BJ (cell line): ENCODE measurements at places on chromosomes 1 and 21. TPM values are rescaled to one million over a fixed set of nuclear protein-coding genes. Genes with fewer than 3 reads are reported as not detected.

DNA sequence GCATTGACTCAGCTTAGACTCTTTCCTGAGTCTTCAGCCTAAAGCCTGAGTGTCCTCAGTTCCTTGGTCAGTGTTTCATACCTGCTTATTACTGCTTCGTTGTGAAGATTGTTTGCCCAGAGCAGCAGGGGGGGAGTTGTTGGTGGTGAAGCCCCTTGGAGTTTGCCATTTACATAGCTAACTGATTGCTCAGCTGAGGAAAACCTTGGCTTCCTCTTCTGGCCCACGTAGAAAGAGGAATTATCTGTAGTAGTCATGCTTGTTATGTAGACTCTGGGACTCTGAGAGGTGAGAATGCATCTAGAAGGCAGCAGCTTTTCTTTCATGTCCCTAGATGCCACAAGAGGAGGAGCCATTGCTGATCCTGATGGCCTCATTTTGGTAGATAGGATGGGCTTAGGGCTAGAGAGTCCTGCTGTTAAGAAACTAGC, 125.9 kb downstream of the MAST2 start:
- peak; percentile 19 for DNase-seq

The LYST gene
- polyA plus RNA-seq = 7.2 and 9.5 TPM in 2 replicates

The MNDA gene
- polyA plus RNA-seq = not detected in 2 replicates

DNA sequence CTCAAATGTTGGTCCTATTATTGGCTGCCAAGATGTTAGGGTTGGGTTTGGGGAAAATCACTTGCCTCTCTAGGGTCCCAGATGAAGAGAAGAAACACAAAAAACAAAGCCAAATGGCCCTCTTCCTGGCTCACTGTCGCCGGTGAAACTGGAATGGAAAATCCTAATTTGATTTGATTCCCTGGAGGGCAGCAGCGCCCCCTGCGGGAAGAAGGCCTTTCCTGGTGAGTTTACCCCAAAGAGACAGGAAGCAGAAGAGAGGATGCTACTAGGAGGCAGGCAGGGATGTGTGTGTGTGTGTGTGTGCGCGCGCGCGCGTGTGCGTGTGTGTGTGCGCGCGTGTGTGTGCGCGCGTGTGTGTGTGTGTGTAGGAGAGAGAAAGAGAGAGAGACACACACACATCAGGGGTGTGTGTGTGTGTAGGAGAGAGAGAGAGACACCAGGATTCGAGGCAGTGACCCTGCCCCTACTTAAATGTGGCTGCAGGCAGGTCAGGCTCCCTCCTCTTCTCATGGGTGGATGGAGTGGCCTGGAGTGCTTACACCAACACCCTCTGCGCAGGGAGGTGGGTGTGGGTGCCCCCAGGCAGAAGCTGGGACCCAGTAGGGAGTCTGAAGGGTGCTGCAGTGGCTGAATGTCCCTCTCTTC, 3.1 kb upstream of the SELENON start:
- no peak for DNase-seq

The VTCN1 gene
- polyA plus RNA-seq = not detected in 2 replicates

The NR0B2 gene
- polyA plus RNA-seq = not detected in 2 replicates

The TSPAN1 gene
- polyA plus RNA-seq = 0.64 and 1.1 TPM in 2 replicates

- DNase-seq = peak; percentile 16
These were observed 93.4 kb downstream of the ADARB1 start for GRCh38 chr21:45167796-45168222.

DNA sequence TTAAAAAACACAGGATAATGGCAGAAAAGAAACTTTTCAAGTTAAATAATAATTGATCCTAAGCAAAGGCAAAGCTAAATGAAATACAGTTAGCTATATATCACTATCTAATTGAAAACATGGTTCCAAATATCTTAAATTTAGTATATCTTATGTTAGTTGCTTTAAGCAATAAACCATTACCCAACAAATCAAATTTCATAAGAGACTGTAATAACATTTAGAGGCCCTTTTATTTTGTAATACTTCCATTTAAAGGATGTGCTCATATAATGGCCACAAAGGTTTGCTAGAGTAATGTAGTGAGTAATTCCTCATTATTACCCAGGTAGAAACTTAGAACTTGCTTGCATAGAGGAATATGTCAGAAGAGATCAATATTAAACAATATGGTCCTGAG, 32.3 kb downstream of the RPL5 start:
- DNase-seq = no peak

The F5 gene
- polyA plus RNA-seq = not detected in 2 replicates

DNA sequence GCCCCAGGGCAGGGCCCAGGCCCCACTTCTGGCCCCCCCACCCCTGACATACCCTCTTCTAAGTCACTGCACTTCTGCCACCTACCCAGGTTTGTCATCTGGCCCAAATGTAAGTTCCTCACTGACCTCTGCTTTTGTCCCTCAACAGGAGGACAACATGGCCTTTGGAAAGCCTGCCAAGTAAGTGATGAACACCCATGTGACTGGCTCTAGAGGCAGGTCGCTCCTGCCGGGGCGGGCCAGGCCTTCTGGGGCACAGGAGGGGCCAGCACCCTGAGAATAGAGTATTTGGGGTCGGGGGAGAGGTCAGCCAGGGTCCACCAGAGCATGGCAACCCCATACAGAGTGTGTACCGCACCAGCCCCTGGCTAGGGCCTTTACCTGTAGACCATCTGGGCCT, 9.9 kb upstream of the SYTL1 start:
- DNase-seq = no peak

DNA sequence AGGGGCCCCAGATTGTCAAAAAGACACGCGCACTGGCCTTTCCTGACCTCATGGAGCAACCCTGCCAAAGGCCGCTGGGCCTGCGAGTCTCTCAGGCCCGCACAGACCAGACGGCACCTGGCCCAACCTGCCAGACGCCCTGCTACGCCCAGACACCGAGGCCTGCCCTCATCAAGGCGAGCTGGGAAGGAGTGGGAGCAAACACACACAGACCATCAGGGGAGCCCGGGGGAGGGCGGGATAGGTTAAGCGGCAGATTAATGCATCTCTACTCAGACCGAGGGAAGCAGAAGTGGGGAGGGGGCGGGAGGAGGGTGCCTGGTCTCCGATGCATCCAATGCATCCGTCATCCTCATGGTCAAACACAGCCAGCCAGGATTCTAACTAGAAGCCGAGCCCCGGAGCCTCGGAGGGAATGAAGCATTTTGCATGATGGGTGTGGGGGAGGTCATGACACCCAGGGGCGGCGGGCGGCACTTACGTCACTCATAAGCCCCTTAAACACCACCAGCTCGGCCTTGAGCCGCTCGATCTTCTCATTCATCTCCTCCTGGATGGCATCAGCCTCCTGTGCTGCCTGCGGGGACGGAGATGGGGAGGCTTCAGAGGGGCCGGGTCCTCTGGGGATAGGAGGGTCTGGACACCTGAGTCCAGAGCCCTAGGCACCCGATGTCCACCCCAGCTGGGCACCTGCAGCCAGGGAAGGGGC, 17.0 kb upstream of the ALDH4A1 start:
- no peak for DNase-seq

The SEC22B gene
- 27.5 and 55.4 TPM in 2 replicates for polyA plus RNA-seq

DNA sequence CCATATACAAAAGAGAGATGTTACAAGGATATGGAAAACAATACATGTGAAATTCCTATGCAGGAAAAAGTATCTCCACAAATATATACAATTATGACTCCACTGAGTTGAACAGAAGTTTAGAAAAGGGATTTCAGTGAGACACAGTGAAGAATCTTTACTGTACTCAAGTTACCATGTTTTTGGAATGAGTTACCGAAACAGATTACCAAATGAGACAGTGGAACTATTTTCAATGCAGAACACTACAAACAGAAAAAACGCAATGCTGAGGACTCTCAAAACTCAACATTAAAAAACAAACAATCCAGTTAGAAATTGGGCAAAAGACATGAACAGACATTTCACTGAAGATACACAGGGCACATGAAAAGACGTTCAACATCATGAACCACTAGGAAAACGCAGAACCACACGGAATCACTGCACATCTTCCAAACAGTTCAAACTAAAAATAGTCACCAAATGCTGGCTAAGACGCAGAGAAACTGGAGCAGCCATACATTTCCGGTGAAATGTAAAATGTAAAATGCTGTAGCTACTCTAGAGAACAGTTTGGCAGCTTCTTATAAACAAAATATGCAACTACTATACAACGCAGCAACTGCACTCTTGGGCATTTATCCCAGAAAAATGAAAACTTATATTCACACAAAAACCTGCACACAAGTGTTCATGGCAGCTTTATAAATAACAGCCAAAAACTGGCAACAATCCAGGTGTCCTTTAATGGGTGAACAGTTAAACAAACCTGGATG, 118.7 kb downstream of the UBR4 start:
- no peak for DNase-seq

DNA sequence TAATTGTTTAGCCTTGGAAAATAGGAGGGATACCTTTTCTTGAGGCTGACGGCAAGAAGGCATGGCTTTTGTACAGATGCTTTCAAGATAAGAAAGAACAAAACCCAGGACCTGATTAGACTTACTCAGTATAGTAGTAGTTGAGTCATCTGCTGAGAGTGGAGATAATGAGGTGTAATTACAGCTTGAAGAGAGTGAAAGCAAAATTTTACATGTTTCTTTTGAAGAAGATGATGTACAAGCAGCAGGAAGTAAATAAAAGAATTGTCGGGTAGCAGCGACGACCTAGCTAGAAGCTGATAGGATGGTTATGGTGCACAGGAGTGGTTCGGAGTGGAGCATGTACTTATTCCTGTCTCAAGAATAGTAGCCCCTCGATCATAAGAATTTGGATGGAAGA, 6.6 kb downstream of the ANGPTL1 start:
- no peak for DNase-seq

The ACTL8 gene
- polyA plus RNA-seq = 0.07 TPM in 2 replicates

The AUNIP gene
- 1.4 and 2.8 TPM in 2 replicates for polyA plus RNA-seq

The TNFRSF8 gene
- polyA plus RNA-seq = not detected in 2 replicates

- no peak for DNase-seq
These were observed 64.9 kb downstream of the FGGY start for GRCh38 chr1:59361766-59362165.

GRCh38 chr1:69852151-69852550, 284.4 kb downstream of the LRRC7 start:
- no peak for DNase-seq

The DPT gene
- 0.06 and 0.13 TPM in 2 replicates for polyA plus RNA-seq

DNA sequence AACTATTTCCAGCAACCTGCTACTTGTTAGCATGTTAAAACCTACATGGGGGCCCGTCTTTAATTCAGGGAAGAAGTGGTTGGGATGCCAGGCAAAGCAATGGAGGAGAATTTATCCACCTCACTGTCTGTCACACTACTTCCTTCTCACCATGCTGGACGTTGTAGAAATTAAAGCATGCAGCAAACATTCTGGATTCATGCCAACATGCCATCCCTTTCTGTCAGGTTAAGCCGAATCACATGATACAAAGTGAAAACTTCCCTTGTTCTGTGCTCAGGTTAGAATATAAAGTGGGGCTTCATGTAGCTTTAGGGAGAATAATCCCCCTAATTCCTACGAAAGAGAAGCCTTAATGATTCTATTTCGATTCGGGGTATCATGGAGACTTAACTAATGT, 95.5 kb downstream of the ERG start:
- no peak for DNase-seq

DNA sequence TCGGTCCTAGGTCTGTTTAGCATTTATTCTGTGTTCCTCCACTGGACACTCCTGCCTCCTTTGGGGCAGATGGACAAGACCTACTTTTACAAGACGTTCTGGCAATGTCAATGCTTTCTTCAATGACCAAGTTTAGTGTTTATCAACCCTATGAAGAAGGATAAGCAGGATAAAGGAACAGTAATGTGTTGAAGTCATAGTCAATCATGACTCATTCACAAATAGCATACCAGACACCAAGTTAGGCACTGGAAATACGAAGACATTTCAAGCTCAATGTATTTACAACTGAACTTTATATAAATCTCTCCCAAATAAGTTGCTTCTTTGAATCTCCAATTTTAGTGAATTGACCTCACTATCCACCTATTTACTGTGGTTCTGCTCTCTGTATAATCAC, 4.8 kb upstream of the SLC35D1 start:
- no peak for DNase-seq

- no peak for DNase-seq
These were observed 22.5 kb downstream of the MIER1 start for GRCh38 chr1:66947267-66947666.

- no peak for DNase-seq
These were observed 20.5 kb upstream of the ACTL8 start for GRCh38 chr1:17734609-17735008.

DNA sequence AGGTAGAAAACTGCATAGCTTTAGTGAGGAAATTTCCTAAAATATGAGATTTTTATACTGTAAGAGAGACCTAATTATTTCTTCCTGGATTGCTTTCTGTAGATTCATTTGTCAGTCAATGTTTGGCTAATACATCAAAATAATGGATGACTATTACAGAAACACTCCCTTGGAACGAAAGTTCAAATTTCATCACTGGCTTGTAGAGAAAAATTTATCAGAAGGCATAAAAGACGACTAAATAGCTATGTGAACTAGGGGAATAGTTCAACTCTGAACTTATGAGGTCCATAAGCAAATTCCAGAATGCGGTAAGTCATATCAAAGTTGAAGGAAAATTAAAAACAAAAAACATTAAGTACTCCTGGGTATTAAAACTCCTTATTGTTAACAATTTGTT, 36.0 kb downstream of the WNT2B start:
- no peak for DNase-seq

DNA sequence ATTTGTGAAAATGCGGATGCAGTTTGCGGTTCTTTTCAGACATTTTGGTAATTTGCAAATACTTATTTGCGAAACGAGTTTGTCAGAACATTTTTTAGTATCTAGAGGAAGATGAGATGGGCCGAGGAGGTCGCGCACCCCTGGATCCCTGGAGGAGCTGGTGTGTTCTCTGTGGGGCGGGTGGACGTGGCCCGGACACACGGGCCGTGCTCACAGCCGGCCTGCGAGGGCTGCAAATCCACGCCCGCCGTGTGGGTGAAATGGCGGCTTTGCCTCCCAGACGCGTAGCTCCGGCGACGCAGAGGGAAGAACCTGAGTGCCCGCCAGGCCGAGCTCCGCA, 9.3 kb upstream of the TTLL10 start:
- no peak for DNase-seq

DNA sequence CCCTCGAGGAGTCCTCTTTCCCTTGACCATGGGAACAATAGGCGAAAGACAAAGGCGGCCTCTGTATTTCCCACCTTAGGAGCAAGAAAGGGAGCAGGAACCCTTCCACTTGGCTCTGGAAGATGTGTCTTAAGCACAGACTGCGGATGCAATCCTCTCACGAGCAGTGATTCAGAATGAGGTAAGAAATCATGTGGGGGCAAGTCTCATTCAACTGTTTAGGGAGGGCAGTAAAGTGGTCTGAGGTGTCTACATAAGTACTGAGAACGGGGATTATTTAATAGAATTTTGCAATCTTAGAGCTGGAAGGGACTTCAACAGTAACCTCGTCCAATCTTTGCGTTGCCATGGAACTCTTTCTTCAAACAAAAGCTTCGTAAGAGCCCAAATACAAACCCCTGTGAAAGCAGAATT, 1.6 kb upstream of the DYRK3 start:
- peak; percentile 81 for DNase-seq
